Stimulated activated CD8-positive, alpha-beta memory T cell treated with anti-CD3 and anti-CD28 coated beads, Interleukin-7, amount 100 ng/mL, for 4 hours (primary cell): ENCODE measurements at places on chromosomes 2 and 18.

- no peak for DNase-seq
Observed at GRCh38 chr2:181165199-181165868, 184.9 kb downstream of the UBE2E3 start.

DNA sequence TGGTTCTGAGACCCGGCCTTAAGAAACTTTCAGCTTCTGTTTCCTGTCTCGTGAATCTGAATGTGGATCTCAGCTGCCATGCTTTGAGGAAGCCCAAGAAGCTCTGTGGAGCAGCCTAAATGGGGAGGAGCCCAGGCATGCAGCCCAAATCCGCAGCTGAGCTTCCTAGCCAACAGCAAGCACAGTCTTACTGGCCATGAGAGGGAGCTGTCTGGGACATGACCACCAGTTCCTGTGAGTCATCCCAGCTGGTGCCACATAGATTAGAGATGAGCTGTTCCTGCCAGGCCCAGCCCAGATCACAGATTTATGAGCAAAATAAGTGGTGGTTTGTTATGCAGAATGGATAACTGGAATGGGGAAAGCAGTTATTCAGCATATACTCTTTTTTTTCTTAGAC lies 224.4 kb upstream of the APCDD1 start:
- DNase-seq = no peak

DNA sequence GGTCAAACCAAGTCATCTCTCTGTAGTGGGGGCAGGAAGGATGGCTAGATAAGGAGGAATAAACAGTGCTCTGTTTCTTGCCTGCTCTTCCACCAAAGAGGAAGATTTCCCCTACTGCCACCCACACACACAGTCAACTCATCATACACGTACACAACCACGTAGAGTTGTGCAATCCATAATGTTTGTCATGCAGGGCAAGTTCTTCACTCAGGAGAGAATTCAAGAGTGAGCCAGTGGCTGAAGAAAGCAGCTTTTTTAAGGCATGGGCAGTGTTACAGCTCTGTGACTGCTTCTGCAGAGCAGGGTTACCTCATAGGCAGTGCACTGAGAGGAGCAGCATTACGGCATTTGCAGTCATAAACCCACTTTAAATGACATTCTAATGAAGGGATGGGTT lies 283.0 kb downstream of the RND3 start:
- no peak for DNase-seq

DNA sequence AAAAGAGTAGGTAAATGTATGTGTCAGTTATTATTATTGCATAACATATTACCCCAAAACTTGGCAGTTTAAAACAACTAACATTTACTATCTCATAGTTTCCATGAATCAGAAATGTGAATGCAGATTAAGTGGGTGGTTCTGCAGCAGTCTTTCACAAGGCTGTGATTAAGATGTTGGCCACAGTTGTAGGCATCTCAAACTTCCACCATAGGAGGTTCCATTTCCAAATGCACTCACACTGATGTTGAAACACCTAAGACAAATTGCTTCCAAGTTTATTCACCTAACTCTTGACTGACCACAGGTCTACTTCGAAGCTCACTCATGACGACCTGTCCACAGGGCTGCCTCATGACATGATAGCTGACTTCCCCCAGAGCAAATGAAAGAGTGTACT lies 360.8 kb downstream of the GRB14 start:
- no peak for DNase-seq

GRCh38 chr2:199223791-199224190 lies 233.9 kb downstream of the SATB2 start:
- DNase-seq = no peak

DNA sequence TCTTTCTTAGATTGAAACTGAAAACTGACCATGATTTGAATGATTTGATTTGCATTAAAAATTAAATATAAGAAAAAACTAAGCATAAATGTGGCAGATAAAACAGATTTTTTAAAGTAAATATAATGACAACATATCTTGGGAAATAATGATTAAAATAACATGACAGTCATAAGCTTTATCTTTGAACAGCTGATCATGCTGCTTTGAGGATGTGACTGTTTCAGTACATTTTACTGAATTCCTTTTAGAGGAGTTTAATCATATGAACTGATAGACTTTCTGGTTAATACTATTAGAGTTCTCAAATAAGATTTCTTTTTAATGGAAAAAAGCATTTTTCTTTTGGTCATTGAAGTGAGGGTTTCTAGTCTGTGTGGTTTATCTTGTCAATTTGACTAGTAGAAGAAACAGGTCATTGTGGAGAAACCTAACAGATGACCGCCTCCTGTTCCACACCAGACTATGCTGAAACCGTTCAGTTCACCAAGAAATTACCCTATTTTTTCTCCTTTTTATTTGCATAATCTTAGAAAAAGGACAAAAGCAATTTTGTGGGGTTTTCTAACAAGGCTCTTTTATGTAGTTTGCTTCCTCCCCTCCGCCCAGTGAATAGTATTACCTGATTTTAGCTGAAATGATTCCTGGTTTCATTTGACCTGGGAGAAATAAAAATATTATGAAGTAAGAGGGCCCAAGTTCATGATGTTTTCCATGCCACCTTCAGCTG lies 262.1 kb downstream of the PTGR3 start:
- DNase-seq = no peak

- no peak for DNase-seq
Observed at GRCh38 chr2:85908506-85908905, 19.7 kb upstream of the ST3GAL5 start.

DNA sequence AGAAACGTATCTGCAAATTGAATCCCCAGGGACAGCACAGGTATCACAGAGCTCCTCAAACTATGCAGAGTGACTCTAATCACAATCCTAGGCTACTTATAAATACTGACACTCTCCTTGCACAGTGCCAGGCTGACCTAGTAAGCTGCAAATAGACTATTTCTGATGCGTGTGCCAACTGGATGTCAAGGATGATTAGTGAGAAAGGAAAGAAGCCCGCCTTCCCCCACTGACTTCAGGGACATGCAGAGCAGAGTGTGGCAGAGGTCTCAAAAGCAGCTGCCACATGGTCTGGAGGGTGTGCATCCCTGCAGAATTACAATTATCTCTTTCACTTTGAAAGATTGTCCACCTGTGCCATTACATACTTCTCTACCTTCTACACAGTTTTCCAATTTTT lies 235.6 kb downstream of the CPS1 start:
- no peak for DNase-seq

DNA sequence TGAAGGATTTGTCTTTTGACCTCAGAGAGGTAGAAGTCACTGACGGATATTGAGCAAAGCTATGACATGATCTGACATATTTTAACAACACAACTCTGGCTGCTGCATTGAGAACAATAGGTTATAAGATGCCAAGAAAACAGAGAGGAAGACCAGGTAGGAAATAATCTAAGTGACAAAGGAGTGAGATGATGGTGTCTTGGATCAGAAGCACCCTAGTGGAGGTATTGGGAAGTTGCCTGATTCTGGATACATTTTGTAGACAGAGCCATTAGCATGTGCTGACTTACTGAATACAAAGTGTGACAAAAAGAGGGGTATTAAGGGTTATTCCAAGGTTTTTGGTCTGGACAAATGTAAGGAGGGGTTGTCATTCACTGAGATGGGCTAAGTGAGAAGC lies 1438.1 kb downstream of the DPP10 start:
- DNase-seq = no peak

- no peak for DNase-seq
Observed at GRCh38 chr2:69692424-69692823, 48.9 kb upstream of the AAK1 start.

GRCh38 chr2:24238158-24238557 lies 63.3 kb downstream of the FAM228A start:
- DNase-seq = no peak
